Jurkat, Clone E6-1 (cell line): ENCODE measurements at places on chromosomes 3 and 15.

DNA sequence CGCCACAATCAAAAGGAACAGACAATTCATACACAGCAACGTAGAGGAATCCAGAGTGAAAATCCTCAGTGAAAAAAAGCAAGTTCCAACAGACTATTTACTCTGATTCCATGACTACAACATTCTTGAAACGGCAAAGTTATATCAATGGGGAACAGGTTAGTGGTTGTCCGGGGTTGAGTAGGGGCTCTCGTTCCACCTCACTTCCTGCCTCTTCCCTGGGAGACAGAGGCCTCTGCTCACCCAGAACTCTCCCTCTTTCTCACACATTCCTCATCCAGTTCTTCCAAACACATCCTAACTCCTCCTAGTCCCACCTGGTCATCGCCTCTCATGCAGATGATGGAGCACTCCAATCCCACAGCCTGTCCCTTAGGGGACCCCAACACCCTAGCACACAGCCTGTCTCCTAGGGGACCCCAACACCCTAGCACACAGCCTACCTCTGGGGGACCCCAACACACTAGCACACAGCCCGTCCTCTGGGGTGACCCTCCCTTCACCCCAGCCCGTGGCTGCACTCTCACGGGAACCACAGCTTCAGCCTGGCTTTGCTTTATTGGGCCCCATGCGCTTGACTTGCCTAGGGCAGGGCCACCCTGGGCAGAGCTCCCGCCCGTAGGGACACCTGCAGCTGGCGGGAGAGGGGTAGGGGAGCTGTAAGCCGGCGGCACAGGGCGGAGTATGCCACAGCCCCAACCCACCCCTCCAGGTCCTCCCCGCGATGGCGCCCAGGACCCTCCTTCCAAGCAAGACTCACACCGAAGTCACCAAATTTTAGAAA lies 5.2 kb downstream of the OCA2 start:
- no peak for DNase-seq

DNA sequence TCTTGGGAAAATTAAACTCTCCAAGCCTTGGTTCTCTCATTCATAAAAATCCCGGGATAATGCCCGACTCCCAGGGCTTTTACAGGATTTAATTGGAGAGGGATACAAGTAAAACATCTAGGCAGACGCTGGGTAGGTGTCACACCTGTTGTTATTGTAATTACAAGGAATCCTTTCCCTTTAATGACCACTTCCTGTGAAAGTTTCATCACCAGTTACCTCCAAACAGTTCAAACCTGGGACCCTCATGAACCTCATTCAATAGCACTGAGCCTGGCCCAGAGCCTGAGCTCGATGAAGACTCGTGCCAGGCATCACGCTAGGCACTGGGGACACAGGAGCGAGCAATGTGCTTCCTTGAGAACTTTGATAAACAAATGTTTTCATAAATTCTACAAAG lies 2.1 kb upstream of the RYK start:
- DNase-seq = no peak

DNA sequence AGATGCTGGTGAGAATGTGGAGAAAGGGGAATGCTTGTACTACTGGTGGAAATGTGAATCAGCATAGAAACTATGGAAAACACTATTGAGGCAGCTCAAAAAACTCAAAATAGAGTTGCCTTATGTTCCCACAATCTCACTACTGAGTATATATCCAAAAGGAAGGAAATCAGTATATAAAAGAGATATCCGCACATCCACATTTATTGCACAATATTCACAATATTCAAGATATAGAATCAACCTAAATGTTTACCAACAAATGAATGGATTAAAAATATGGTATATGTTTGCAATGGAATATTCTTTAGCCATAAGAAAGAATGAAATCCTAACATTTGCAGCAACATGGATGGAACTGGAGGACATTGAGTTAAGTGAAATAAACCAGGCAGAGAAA lies 686.8 kb downstream of the OTOL1 start:
- no peak for DNase-seq

GRCh38 chr3:62832553-62832952 lies 42.7 kb downstream of the CADPS start:
- DNase-seq = no peak

DNA sequence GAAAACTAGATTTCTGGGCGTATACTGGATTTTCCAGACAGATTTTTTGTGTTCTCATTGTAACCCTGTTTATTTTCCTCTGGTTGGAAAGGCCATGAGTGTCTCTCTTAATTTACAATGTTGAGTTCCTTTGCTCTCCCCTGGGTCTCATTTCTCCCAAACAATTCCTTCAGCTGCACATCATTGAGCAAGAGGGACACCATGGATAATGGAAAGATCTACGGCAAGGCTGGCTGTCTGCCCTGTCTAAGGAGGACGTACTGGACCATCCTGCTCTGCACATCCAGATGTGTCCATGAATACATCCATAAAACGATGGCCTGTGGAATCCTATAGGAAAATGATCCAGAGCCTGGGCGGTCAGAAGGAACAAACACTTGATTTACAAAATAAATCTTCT lies 258.1 kb upstream of the MCTP2 start:
- DNase-seq = no peak

- no peak for DNase-seq
Measured at GRCh38 chr15:101176625-101177024, 75.2 kb downstream of the CHSY1 start.

- no peak for DNase-seq
Measured at GRCh38 chr3:45773714-45774449, 22.5 kb downstream of the SLC6A20 start.

- DNase-seq = no peak
Measured at GRCh38 chr3:147589016-147589415, 179.9 kb downstream of the ZIC1 start.

- DNase-seq = no peak
Measured at GRCh38 chr3:167251678-167252077, 128.4 kb downstream of the ZBBX start.

DNA sequence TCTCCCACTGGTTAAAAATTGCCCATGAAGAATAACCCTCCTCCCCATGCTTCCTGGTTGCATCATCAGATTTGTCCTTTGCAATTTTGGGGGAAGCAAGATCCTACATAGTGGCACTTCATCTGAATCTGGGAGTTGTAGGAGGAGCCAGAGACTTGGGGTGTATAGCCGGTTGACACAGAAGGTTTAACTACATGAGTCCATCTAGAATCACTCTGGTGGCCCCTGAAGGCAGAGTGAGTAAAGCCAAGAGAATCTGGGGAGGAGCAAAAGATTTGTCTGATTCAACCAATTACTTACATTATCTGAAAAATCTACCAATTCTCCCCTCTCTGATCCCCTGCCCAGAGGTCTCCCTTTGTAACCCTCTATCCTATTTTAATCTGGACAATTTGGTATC lies 50.1 kb downstream of the SYN2 start:
- DNase-seq = no peak

GRCh38 chr3:52848617-52849016 lies 13.8 kb upstream of the MUSTN1 start:
- DNase-seq = no peak

DNA sequence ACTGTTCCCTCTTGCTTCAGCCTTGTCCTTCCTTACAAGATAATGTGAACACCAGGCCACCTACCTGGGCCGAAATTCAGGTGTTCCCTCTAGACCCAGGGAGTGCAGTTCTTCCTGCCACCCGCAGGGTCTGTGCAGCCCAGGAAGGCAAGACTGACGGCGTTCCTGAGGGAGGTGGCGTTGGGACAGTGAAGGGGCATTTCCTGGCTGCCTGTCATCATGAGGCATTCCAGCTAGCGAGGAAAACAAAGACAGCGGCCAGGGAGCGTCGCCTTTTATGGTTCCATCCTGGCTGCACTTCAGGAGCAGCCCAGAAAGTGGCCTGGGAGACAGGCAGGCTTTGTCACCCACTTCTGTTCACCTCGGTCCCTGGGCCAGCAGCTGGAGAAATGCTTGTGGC lies 84.8 kb upstream of the WNT5A start:
- DNase-seq = no peak

- no peak for DNase-seq
Measured at GRCh38 chr3:88623709-88624108, 473.9 kb downstream of the C3orf38 start.

GRCh38 chr15:90716317-90716975 lies 700 bp upstream of the BLM start:
- no peak for DNase-seq

- DNase-seq = no peak
Measured at GRCh38 chr15:40721701-40722100, 26.7 kb downstream of the RAD51 start.

- no peak for DNase-seq
Measured at GRCh38 chr3:126535636-126536035, 11.7 kb downstream of the CHST13 start.

DNA sequence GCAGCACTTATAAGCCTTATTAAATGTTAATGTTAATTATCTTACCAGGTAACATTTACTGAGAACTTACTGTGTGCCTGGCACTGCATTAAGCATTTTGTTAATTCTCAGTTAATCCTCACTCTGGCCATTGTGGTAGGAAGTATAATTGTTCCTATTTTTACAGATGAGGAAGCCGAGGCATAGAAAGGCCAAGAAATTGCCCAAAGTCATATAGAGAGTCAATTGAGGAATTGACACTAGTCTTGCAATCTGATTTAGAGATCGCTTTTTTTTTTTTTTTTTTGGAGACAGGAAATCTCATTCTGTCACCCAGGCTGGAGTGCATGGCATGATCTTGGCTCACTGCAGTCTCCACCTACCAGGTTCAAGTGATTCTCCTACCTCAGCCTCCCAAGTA lies 132.6 kb upstream of the PROK2 start:
- DNase-seq = no peak

GRCh38 chr15:73797366-73798158 lies 44.4 kb upstream of the INSYN1 start:
- DNase-seq = no peak

DNA sequence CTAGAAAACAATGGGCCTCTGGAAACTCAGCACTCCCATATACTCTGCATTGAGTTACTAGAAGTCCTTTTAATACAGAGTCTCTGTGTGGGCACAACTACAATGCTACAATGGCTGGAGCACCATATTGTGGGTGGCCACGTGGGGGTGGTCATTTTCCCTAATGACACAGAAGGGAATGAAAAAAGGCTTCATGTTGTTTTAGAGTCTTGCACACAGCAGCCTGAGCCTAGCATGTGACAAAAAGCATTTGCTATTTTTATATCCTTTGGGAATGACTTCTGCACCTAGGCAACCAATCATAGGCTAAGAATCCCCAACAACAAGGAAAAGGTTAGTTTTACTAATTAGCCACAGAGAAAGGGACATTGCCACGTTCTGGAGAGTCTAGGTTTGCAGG lies 120.6 kb downstream of the PPM1L start:
- no peak for DNase-seq

- DNase-seq = peak; percentile 58
Measured at GRCh38 chr3:197613199-197613598, 57.4 kb upstream of the BDH1 start.

GRCh38 chr3:10310578-10310977 lies 10.3 kb downstream of the SEC13 start:
- no peak for DNase-seq

DNA sequence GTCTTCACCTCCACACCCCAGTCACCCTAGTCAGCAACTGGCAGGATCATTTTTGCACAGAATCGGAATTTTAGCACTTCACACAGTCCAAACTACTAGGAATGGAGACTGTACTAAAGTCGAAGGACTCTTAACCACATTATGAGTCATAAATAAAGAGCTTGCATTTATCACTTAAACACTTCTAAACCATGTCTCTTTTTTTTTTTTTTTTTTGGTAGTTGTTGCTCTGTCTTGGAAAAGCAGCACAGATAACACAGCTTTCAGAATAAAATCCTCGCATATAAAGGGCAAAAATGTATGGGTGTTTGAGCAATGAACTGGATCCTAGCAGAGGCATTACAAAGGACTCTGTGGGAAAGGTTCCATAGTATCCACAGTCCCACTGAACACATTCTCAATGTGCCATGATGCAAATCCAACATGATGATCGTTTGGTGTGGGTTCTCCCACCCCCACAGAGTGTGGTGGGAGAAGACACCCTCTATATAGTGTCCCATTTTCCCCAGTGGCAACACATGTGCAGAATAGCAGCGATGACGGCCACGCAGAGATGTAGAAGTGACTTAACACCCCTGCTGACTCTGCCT lies 47.1 kb downstream of the FOXP1 start:
- DNase-seq = no peak

- DNase-seq = no peak
Measured at GRCh38 chr3:23873941-23874340, 42.8 kb downstream of the NKIRAS1 start.

DNA sequence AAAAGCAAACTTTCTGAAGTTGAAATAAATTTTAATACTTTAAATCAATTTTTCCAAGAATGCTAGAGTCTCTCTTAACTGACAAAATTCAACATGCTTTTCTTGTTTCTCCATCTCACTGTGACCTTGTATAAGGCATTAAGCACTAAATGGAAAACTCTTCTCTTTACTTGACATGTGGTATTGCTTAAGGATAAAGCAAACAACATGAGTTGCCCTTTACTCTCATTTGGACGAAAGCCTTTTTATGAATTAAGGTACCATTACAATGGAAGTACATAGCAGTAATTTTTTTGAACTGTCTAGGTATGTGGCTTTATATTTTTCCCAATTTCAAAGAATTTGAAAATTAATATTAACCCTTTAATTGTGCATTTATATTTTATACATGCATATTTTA lies 1.4 kb downstream of the STRIT1 start:
- DNase-seq = no peak

- DNase-seq = no peak
Measured at GRCh38 chr3:181330257-181330656, 340.7 kb upstream of the DNAJC19 start.

DNA sequence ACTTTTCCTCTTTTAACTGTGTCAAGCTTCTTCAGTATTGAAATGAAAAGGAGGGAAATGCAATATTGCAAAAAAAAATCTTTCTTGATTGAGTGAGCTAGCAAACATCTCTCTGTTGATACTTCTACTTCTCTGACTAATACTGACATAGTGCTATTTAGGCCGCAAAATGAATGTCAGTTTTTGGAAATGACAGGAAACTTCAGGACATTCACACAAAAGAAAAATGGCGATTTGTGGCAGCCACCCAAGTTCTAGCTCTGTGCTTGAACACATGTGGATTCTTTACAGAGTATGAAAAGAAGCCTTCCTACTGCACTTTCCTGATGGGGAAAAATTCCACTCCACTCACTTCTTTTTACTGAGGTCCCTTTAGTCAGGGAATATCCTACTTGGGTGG lies 486.8 kb upstream of the ALCAM start:
- no peak for DNase-seq

DNA sequence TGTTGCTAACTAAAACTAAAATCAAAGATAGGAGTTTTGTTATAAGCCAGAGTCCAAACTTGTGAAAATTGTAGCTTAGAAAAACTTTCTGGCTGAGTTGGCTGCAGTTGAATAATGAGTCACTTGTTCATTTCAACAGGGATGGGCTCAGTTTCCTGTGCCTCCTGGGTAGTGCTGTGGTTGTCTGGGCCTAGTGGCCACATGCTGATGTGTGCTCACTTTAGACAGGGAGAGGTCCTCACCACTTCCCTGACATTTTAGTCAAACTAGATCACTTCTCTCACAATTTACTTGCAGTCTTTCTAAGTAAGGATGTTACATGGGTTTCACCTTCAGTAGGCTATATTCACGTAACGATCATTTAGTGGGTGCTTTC lies 6.3 kb upstream of the UBE2Q2 start:
- DNase-seq = peak; percentile 35

GRCh38 chr15:78909791-78910228 lies 35.0 kb downstream of the CTSH start:
- peak; percentile 15 for DNase-seq

GRCh38 chr15:90097475-90097874 lies 4.8 kb downstream of the IDH2 start:
- peak; percentile 87 for DNase-seq
